Smooth muscle cell of the brain vasculature (primary cell): ENCODE measurements at places on chromosomes 5 and 9.

- DNase-seq = no peak
Measured at GRCh38 chr9:34964458-34964857, 6.4 kb downstream of the PHF24 start.

DNA sequence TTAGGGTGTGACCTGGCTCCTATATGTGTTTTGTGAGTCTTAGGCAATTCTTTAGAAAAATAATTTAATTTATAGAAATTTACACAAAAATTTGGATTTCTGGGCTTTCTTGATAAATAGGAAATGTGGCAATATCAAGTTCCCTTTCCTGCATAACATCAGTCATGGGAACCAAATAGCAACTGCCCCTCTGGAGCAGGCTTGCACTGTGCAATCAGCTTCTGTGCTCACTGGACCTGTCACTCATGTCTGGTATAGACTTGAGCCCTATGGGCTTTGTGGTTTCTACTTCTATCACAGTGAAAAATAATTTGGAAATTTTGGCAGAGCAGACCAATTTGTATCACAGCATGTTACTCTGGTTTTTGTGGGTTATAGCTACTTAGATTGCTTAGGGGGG, 131.7 kb downstream of the ADGRV1 start:
- no peak for DNase-seq

DNA sequence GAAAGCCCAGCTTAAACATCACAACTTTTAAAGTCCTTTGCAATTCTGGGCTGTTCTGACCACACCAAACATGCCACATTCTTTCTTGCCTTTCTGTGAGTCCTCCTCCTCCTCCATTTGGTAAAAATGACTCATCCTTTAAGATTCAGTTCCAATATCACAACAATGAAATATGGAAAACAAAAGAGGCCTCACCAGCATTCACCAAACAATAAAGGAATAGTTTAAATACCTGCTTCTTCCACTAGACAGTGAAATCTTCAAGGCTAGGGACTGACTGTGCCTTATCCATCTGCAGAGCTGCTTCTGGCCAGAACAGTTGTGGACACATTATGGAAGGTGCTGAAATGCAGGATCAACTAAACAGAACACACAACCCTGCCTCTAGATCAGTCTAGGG, 36.0 kb downstream of the NR6A1 start:
- DNase-seq = no peak

- no peak for DNase-seq
Measured at GRCh38 chr9:110655754-110656641, 12.6 kb upstream of the MUSK start.

DNA sequence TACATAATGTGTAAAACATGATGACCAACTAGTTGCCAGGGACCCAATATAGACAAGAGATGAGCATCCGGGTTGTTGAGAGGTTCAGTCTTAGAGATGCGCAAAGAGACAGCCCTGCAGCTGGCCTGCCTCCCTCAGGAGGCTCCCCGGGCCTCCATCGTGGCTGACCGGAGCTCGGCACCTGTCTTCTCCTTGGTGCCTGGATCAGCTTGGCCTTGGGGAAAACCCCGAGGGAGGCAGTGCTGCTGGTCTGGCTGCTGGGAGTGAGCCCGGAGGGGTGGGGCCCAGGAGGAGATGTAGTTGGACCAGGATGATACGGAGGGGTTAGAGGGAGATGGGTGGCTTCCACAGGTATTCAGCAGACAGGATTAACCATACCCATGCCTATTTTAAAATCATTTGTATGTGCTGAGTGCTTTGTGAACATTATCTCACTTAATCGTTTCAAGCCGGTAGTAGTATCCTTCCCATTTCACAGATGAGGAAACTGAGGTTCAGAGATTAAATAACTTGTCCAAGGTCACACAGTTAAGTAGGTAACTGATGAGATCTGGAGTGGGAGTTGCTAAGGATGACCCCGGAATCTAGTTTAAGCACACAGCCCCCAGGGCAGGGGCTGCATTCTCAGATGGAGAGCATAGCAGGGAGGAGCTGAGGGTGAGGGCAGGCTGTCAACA, 173.8 kb downstream of the COL23A1 start:
- no peak for DNase-seq

DNA sequence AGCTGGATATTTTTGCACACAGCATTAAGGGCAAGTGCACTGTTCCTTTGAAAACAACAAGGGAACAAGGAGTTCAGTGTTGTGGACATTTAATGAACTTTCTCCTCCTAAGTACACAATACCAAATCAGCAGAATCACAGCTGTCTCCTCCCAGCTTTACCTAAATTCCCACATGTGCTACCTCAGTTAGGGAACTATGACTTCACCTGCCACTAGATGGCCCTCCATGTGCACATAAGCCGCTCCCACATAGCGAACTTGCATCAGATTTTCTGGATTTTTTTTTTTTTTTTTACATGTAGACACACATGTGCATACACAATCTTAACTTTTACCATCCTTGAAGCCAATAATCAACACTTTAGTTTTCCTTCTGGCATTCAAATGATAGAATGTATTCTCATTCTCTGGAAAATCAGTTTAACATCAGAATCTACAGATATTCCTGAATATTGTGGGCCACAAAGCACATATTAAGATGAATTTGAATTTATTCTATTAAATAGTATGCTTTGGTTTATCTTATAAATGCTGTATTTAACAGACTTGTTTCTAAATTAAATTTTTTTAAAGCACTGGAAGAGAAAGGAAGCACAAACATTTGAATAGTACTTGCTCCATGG, 123.6 kb downstream of the PALM2AKAP2 start:
- DNase-seq = no peak

GRCh38 chr5:151195622-151196021, 28.3 kb downstream of the CCDC69 start:
- no peak for DNase-seq

DNA sequence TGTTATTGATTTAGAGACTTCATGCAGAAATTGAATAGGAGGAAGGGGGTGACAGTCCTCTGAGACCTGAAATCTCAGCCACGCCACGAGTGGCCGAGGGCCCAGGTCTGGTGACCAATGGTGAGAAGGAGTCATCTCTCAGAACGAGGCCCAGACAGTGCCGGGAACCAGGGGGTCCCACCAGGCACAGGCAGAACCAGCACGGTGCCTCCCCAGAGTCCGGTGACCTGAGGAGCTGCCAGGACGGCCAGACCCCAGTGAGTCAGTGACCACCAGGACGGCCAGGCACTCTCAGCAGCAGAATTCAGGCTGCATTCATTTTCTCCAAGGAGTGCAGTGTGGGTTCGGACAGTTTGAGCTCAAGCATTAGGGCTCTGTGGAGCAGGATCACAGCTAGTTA, 43.8 kb upstream of the NKD2 start:
- no peak for DNase-seq

DNA sequence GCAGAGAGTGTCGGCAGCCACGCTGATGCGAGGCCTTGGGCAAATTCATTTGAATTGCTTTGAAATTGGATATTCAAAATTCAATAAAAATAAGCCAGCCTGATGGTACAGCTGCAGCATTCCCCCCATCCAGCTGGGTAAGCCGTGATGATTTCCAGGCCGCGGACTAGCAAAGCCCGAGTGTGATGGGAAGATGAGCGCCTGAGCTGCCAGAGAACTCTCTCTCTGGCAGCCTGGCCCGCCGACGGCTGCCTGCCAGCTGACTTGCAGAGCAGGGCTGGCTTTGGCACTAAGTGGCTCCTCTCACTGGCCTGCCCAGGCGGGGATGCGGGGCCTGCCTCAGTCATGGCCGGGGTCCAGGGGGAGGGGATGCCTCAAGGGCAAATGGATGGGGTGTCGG, 268.3 kb upstream of the WWC1 start:
- DNase-seq = no peak

DNA sequence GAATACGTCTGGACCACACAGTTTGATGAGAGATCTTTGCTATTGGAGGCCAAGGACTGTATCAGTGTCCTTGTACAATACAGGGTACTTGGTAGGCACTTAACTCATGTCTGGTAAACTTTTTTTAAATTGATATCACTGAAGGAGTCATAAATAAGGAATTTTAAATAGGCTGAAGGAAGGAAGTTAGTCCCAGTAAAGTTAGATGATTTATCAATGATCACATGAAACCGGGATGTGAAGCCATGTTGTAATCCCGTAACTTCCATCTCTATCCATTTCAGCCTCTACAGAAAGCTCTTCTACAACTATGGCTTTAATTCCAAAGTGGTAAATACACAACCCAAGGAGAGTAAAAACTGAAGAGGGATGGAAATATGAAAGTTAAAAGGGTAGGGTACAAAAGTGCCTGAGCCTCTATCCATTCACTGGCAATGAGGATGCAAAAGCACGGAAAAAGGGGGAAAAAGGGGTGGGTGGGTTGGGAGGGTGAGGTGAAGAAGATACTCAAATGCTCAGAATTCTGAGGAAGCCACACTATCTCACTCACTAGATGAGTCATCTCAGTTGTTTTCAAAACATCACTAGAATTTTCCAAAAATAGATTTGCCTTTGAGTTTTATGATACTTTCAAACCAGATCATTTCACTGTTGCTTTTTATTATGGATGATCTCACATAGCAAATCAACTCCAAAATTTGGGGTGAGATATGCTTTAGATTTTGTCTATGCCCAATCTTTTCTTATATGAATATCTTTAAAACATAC, 1053.5 kb downstream of the NR2F1-AS1 start:
- no peak for DNase-seq

GRCh38 chr5:136676685-136677084, 311.3 kb upstream of the TRPC7 start:
- DNase-seq = no peak

- no peak for DNase-seq
Measured at GRCh38 chr5:158482125-158482524, 617.6 kb downstream of the EBF1 start.

DNA sequence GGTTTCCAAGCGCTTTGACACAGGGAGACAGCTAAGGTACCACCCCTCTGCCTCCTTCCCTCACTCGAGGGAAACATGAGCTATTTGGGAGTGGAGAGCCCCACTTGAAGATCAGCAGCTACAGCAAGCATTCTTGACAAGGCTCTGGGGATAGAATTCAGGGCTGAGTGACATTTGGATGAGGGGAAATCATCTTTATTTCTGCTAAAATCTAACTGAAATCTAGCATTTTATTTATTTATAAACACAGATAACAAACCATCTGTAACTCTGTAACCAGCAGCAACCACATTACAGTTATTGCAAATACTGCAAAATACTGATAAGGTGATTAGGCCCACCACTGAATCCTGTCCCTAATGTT, 22.4 kb downstream of the RNF130 start:
- DNase-seq = no peak

DNA sequence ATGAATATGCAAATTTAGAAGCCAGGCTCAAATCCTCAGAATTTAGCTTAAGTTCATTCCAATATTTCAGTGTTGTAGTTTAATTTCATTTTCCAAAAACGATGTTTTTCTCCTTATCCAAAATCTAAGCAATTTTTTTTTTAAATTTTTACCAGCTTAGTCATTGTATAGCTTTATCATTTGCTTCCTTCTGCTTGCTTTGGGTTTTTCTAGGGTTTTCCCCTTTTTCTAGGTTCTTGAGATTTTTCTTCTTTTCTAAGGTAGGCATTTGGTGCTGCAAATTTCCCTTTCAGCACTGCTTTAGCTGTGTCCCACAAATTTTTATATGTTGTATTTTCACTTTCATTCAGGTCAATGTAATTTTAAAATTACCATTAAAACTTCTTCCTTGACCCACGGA, 34.4 kb upstream of the CCDC112 start:
- no peak for DNase-seq

DNA sequence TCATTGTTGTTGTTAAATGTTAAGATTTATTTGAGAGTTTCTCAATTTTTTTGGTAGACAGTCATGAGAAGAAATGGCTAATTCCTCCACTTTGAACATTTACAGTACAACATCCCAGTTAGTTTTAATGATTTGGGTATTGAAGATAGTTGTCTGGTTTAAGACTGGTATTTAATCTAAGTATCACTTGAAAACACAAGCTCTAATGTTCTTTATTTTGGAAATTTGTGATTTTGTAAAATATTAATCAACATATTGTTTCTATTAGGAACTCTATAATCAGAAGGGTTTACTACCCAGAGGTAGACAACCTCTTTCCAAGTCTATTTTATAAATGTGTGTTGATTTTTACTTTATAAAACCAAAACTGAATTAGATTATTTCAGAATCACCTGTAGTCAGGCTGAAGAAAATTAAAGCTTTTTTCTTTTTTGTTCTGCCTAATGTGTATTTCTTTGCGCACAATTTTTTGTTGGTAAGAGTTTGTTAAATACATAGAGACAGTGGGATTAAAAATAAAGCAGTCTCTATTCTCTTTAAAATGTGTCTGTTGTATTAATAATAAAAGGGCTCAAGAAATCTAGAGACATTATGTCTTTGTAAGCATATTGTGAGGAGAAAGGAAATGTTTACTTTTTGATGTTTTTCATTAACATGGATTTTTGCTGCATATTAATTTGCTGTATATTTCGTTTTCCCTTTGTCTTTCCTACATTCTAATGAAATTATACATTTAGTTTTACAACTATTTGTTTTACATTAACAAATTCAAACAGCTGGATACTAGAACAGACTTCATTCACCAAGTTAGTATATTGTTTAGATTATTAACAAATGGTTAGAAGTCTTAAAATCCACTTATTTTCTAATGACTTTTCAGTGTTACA, 3.9 kb upstream of the PURA start:
- DNase-seq = no peak

- DNase-seq = no peak
Measured at GRCh38 chr9:136776947-136777346, 12.6 kb upstream of the LCN15 start.

DNA sequence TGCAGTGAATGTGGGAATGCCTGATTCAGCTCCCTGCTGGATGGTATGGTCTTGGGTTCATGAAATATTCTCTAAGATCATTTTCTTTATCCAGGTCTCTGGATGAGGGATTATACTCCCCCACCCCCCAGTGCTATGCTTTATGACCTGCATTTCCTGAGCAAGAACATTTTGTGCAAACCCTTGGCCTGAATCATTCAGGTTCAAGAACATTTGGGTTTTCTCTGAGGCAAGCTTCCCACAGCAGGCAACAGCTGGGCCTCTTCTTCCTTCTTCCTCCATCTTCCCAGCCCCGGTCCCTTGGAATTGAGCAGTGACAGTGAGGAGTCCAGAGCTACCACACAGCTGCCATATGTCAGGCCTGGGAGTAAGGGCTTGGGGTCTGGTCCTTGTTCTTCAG, 58.6 kb upstream of the TNFSF15 start:
- no peak for DNase-seq

GRCh38 chr9:114893221-114894010, 37.0 kb downstream of the TNFSF8 start:
- DNase-seq = no peak

DNA sequence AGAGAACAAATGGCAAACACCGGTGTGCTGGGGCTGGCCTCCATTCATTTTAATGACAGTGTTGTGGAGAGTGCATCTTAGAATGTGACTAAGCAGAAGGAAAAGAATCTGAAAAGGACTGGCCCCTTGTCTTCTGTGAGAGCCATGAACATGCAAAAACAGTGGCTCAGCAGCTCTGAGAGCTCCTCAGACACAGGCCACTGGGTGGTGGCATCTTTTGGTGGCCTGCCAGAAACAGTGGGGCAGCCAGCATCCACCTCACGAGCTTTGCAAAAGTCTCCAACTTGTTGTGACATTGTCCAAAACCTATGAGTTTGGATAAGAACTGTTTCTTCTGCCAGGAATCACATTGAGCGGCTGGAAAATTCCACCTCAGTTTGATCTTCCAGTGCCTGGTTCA, 233.4 kb downstream of the NR3C1 start:
- no peak for DNase-seq

GRCh38 chr9:81532251-81532650, 157.1 kb downstream of the TLE1 start:
- DNase-seq = no peak
